ENCODE measurements at places on chromosomes 16 and 17.

GRCh38 chr17:2883544-2884213, 87.4 kb downstream of the RAP1GAP2 start:
- DNase-seq: peak; percentile 66

GRCh38 chr16:19485611-19486010, 36.3 kb downstream of the GDE1 start:
- no peak for DNase-seq

GRCh38 chr16:72947379-72948237, 100.3 kb downstream of the ZFHX3 start:
- DNase-seq: no peak

- DNase-seq: no peak
Measured at GRCh38 chr16:26583803-26584202, 482.9 kb upstream of the C16orf82 start.

DNA sequence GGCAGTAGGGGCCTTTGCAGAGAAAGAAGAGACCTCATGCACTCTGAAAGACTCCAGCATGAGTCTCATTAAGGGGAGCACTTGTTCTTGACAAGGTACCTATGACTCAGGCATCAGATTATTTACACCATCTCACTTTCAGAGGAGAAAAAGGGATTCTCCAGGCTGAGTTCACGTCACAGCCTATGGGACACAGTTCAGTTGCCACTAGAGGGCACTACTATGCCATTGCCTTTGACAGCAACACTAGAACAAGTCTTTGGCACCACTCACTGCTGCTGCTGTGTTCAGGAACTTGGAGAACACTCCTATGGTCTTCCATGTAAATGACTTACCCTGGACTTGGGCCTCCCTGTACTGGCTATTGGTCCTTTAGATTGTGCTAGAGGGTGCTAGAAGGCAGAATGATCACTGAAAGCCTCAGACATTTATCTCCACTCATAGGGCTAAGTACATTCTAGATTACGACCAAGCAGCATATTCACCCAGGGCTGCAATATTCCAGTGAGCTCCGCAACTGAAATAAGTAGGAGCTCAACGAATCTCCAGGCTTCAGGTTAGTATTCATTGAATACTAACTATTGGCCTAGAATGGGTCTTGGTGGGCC, 225.1 kb upstream of the CA10 start:
- DNase-seq: peak; percentile 50

GRCh38 chr17:41697122-41697962, 8.7 kb downstream of the EIF1 start:
- no peak for DNase-seq

DNA sequence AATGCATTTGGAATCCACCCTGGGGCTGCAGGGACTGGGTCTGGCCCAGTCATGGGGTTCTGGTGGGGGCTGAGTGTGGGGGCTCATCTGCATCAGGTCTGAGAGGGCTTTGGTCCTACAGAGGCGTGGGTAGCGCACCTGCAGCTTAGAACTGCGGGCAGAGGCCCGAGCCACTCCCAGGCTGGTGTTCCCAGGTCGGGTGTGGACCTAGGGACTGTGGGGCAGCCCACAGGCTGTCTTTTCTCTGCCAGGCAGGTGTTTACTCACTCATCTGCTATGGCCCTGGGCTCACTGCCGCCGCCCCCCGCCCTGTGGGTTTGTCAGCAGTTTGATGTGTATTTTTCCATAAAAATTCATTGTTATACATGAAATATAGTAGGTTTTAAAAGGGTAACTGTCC, 27.0 kb upstream of the DOC2B start:
- DNase-seq: no peak

DNA sequence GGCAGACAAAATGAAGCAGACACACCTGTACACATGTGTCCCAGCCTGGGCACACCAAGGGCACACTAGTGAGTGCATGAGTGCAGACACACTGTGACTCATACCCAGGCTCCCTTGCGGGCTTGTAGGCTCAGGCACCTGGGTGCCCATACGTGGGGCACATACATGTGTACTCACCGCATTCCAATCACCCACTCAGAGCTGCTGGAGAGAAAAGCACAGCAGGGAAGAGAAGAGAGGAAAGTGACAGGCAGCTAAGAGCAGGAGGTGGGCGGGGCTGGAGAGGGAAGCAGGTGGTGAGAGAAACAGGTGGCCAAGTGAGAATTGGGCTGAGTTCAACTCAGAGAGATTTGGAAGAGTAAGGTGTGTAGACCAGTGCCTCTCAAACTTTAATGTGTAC, 54.0 kb downstream of the TMEM132E start:
- no peak for DNase-seq

DNA sequence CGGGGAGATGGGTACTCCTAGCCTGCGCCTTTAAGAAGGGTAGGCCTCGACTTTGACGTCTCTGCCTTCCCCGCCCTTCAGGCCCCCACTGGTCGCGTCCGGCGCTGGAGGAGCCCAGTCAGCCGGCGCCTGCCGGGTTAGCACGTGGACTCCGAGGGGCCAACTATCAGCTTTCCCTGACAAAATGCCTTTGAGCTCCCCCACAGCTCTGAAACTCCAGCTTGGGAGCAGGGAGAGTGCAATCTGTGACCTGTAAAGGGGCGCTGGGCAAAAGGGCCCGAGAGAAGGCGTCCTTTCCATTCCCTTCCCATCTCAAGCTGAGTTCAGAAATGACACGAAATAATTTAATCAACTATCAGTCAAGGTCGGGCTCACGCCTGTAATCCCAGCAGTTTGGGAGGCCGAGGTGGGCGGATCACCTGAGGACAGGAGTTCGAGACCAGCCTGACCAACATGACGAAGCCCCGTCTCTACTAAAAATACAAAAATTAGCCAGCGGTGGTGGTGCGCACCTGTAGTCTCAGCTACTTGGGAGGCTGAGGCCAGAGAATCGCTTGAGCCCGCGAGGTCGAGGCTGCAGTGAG, 2.3 kb upstream of the SLC25A39 start:
- DNase-seq: peak; percentile 95

DNA sequence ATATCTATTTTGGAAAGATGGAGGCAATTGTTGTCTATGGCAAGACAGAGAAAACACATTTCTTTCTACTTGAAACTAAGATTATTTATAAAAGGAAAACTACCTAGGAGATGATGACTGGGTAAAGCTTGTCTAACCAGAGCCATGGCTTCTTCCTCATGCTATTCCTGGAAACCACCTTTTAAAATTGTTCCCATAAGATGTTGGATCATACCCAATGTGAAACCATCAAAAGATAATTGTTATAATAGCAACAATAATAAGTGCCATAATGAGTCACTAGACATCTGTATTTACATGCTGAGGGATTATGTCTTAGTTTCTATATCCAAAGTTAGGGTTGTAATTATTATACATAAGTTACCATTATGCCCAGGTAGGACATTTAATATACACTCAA, 428.4 kb downstream of the KCNJ2 start:
- no peak for DNase-seq

DNA sequence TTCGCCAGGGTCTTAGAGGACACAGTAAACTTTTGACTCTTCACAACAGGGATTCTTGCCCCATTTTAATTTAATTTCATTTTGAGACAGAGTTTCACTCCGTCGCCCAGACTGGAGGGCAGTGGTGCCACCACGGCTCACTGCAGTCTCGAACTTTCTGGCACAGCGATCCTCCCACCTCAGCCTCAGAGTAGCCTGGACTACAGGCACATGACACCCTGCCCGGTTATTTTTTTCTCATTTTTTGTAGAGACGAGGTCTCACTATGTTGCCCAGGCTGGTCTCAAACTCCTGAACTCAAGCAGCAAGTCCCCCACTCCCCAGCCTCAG, 329 bp upstream of the NLE1 start:
- DNase-seq: no peak

- DNase-seq: no peak
Measured at GRCh38 chr17:67837965-67838364, 12.7 kb downstream of the BPTF start.

DNA sequence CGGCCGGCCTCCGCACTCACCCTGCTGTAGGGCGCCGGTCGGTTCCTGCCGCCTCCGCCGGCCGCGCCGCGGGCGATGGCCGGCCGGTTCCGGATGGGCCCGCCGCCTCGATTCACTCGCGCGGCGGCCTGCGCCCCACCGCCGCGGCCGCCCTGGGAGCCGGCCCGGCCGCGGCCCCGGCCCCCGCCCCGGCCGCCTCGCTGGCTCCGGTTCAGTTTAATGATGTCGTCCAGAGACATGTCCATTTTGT, 158 bp downstream of the ALYREF start:
- no peak for DNase-seq

GRCh38 chr17:19347323-19348080, 15.0 kb downstream of the B9D1 start:
- DNase-seq: no peak

- DNase-seq: no peak
Measured at GRCh38 chr17:75758131-75758905, 6.7 kb downstream of the GALK1 start.

GRCh38 chr16:89359264-89360147, 130.9 kb downstream of the ANKRD11 start:
- DNase-seq: no peak

DNA sequence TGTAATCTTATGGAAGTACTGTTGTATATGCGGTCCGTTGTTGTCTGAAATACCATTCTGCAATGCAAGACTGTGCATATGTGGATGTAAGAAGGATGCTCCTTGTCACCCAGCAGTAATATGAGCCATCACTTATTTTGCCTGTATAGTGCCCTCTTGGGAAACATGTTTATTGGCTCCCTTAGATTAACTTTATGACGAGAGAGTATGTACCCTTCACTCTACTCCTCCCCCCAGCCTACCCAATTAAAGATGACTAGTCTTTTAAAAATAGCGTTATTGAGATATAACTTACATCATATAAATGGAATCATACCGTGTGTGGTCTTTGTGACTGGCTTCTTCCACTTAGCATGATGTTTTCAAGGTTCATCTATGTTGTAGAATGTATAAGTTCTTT, 33.6 kb downstream of the FTO start:
- DNase-seq: no peak

- peak; percentile 52 for DNase-seq
Measured at GRCh38 chr17:39164675-39165143, 1.3 kb downstream of the ARL5C start.

DNA sequence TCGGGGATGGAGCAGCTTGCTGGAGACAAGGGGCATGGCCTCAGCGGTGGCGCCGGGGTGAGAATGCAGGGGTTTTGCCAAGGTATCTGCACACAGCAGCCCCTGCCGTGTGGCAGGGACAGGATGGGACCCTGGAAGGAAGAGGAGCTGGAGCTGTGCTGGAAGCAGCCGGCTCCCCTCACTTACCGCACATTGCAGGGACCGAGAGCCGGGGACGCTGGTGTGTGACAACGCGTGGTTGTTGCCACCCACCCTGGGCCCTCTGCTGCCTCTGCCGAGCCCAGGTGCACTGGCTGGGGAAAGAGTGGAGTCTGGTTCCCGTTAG, 3.0 kb downstream of the NUBP2 start:
- DNase-seq: no peak

DNA sequence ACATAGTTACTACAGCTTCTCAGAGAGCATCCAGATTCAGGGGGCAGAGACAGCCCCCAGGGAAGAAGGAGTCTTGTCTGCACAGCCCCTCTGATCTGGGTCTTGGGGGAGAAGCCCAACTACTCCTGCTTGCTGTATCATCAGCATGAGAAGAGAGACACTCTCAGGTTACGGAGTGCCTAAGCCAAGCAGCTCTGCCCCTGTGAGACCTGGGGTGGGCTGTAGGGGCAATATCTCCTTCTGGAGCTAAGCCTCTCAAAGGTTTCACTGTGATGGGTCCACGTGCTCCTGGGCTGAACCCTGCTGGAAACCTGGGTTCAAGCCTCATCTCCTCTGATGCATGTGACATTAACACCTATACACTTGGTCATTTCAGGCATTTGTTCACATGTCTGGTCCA, 123.2 kb downstream of the CPPED1 start:
- no peak for DNase-seq

DNA sequence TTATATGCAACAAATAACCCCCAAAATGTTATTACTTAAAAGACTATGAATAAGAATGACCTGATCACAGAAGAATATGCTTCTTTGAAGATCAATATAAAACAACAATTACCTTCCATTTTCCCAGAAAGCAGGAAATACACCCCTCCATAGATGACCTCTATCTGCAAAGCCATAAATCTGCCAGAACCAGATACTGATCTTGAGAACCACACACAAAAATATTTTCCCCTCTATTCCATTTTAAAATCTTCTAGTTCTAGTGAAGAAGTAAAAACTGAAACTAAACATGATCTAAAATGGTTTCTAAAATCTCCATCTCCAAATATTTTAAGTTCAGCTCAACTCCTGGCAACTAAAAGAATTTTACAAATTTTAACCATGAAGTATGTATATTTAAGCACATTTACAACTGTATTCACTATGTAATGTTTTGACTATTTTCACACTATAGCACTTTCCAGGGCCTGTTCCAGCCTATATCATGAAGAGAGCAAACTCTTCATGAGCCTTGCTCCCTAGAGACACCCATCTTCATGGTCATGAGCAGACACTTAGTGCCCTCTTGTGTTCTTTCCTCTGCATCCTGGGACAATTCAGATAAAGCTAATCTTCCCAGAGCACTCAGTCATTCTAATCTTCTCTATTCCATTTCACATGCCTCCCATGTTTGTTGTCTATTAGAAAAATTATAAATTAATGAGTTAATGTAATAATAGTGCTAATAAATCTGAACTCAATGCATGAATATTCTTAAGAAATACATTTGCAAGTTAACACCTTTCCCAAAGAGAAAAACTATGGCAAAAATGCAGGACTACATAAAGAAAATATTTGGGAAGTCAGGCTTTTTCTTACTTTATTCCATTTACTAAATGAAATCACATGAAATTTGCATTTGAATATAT, 87.0 kb downstream of the HELZ start:
- peak; percentile 16 for DNase-seq

DNA sequence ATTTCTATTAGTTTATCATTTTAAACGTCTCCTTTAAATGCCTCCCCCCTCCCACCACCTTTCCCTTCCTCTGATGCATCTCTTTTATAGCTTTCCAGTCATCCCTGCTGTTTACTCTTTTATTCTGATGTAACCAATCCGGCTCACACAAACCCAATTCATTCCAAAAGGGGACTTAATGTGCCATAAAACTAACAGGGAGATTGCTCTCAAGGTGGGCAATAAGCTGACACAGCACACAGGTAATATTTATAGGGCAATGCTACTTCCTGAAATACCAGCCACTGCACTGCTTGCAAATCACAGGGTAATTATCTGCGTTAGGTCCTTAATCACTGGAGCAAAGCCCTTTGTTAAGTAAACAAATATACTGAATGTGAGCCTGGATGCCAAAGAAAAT, 23.3 kb upstream of the CA10 start:
- no peak for DNase-seq

GRCh38 chr16:90001761-90002503, 17.3 kb downstream of the DBNDD1 start:
- no peak for DNase-seq
